CD4-positive, CD25-positive, alpha-beta regulatory T cell (primary cell): ENCODE measurements at places on chromosomes 1 and 21.

DNA sequence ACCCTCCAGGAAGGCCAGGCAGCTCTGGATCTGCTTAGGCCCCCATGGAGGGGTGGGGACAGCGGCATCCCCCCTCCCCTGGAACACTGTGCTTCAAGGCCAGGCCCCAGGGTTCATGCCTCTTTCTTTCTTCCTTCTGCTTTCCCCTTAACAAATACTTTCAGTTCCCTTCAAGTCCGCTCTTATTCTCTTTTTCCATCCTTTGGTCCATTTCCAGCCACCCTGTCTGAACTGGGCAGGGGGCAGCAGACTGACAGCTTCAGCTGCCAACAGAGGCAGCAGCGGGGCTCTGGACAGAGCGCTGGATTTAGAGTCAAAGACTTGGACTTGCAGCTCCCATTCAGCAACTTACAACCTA, 1.1 kb upstream of the CD244 start:
- no peak for DNase-seq

DNA sequence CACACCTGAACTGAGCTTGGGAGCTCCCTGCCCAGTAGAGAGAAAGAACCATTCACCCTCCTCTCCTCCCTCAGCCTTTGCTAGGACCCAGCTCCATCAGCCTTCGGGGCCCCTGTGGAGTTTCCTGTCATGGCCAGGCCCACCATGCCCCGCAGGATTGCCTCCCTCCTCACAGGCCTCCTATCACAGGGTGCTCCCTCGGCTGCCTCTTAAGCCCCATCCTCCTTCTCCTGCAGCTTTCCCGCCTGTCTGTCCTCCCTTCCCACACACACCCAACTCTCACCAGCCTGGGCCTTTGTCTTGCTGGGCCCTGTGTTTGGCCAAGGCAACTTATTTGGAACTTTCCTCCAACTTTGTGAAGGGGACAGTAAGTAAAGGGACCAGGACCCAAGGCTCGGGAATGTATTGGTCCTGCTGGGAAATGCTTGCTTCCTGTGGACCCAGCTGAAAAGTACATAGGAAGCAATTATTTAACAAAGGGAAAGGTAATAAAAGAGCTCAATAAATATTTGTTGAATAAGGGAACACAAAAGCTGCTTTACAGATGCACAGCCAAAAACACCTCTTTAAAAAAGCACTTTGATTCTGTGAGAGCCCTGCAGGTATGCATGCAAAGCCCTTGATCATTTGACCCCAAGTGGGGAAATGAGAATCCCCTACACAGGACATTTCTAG, 31.6 kb upstream of the TENT5C start:
- DNase-seq = no peak

- DNase-seq = no peak
These were observed 26.9 kb upstream of the GPR88 start for GRCh38 chr1:100511058-100511457.

DNA sequence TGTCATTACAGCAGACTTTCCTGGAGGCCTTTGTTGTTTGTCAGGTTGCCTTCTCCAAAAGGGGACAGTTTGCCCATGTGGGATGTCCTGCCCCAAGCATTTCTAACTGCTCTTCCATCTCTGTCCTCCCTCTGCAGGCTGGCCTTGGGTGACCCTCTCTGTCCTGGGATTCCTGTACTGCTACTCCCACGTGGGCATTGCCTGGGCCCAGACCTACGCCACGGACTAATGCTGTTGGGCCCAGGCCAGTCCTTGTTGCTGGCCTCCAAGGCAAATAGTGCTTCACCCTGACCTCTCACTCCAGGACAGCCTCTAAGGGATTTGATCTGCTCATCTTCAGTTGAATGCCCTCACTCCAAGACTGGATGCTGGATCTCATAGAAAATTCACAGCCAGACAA, 345.4 kb downstream of the HHAT start:
- DNase-seq = no peak

GRCh38 chr1:67771749-67772148, 61.5 kb downstream of the GNG12 start:
- no peak for DNase-seq
